ENCODE measurements at places on chromosomes 16 and 17.

DNA sequence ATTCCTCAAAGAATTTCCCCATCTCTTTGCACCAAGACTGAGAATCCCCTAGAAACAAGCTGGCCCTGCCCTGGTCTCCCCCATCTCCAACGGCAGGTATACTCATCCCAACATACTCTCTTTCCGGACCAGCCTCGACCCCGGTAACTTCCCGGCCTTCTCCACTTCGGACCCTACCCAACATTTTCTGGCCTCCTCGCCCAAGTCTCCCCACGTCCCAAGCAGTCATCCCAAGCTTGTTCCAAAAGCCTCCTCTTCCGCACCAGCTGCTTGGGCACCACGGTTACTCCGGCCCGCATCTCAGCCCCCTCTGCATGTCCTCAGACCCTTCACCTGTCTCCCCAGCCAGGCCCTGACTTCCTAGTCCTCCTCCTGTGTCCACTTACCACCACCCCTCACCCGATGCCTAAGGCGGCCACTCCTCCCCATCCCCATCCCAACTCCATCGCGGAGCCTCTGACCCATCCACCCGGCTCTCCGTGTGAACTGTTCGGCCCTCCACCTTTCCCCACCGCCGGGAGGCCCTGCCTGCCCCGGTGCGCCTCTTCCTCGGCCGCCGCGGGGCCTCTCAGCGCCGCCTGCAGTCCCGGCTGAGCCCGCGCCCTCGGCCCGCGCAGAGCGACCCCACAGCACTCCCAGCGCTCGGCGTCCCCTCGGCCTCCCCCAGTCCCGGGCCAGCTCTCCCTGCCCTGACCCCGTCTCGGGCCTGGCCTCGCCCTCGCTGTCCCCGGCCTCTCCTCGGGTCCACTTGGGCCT is 994 bp downstream of the PITPNA start:
- DNase-seq, result no peak

- DNase-seq, result no peak
These were observed 1.4 kb upstream of the CEP295NL start for GRCh38 chr17:78904371-78904770.

DNA sequence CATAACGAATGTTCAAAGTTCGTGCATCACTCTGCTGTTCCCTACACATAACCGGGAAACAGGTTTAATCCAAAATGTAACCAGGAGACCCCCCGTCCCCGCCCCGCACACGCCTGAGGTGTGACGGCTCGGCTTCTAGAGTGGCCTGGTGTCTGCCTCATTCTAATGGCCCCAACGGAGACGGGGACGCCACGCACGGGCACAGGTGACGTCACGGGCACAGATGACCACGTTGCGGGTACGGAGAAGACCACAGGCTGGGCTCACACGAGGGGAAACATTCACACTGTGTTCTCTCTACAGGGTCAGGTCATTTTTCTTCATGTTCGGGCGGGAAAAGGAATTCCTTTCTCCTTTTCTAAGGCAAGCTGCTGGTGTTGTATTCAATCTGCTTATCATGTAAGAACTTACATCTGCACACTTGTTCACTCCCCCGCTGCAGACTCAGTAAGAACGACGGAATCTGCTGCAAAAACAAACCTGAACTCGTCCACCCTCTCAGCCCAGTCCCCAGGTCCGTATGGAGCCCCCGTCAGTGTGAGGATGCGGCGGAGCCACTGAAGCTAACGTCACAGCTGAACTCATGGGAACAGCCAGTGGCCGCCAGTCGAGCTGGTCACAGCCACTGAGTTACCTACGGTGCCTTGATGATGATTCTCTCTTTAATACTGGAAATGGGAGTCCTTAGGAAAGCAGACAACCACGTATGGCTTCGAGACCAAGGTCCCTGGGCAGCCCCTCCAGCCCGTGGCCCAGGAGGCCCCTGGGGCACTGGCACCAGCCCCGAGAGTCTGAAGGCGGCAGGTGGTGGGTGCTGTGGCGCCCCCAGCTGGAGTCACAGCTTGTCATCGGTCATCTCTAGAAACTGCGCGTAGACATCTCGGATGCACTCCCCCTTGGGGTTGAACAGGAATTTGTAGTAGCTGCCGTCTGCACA is 32.9 kb downstream of the WDR45B start:
- DNase-seq, result no peak

DNA sequence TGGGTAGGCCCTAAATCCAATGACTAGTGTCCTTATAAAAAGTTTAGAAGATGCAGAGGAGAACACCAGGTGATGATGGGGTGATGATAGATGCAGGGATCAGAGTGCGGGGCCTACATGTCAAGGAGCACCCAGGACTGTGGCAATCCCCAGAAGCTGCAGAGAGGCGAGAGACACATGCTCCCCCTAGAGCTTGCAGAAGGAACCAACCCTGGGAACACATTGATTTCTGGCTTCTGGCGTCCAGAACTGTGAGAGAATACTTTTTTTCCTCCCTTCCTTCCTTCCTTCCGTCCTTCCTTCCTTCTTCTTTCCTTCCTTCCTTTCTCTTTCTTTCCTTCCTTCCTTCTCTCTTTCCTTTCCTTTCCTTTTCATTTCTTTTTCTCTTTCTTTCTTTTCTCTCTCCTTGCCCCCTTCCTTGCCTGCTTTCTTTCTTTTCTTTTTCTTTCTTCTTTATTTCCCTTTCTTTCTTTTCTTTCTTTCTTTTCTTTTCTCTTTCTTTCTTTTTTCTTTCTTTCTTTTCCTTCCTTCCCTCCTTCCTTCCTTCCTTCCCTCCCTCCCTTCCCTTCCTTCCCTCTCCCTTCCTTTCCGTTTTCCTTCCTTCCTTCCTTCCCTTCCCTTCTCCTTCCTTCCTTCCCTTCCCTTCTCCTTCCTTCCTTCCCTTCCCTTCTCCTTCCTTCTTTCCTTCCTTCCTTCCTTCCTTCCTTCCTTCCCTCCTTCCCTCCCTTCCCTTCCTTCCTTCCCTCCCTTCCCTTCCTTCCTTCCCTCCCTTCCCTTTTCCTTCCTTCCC is 134.3 kb downstream of the HAPSTR1 start:
- DNase-seq, result no peak

GRCh38 chr17:31537565-31538011 is 146.1 kb downstream of the RAB11FIP4 start:
- DNase-seq, result no peak

- no peak for DNase-seq
These were observed 29.6 kb upstream of the ASGR2 start for GRCh38 chr17:7144213-7144612.

DNA sequence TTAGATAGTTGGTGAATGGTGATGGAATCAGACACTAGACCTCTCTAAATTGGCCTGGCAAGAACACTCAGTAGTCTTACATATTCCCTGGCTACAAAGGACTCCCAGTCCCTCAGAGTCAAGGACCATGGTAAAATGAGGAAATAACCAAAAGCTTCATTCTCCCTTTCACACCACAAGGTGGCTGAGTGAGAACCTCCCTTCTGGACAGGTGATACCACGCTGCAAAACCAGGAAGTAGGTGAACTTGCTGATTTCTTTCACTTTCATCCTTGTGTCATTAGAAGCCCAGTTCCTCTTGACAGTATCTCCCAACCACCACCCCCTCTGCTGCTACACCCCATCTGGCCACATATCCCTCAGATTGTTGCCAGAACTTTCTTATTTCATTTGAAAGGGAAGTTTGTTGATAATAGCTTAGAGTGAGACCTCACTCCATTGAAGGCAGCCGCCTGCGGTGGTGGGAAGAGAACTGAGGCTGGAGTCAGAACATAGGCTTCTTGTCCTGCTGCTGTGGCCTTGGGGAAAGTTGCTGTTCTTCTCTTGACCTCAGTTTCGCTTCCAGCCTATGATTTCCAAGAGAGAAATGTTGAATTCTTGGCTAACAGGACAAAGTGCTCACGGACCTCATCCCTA is 290.6 kb upstream of the CCL2 start:
- DNase-seq, result no peak

DNA sequence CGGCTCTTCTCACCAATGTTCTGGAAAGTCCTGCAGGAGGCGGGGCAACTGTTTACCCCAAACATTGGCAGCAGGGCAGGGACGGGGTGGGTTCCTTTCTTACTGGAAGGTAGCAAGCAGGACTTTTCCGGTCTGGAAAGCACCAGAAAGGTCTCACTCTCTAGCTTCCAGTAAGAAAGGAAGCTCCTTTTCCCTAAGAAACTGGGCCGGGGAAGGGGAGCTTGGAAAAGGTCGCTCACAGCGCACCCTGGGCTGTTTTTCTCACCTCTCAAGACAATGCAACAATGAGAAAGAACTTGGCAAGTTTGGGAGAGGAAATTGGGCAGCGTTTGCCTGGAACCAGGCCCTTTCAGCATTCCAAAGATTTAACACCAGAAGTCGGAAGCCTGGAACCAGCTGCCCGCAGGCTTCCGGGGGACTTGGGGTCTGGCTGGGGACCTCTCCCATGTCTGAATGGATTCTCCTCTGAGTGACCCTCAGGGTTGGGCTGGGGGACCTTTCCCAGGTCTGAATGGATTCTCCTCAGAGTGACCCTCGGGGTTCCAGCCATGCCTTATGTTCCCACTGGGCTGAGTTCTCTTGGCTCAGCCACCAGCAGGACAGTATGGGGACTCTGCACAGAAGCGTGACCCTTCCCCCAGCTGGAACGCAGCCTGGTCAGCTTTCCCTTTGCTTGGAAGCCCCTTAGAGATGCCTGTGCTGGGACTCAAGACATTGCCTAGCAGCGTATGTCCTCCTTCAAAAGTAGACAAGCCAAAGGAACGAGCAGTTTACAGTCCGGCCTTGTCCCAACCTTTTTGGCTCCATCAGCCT is 166.5 kb upstream of the PLCG2 start:
- DNase-seq, result no peak

DNA sequence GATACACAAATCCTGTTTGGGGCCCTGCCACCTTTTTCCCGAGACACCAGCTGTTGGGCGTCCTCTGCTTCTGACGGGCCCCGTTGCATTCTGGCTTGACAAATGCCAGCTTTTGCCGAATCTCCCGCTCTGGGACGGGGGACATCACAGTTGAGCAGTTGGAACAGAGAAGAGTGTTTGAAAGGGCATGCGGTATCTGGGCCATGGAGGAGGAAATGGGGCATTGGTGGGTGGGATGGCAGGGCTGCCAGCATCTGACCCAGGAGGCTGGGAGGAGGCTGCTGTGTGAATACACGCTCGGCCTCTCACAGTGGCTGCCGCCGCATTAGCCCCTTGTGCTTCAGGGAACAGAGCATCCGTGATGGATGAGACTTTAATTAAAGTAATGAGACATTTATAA is 184.3 kb upstream of the TNRC6C start:
- DNase-seq, result no peak

DNA sequence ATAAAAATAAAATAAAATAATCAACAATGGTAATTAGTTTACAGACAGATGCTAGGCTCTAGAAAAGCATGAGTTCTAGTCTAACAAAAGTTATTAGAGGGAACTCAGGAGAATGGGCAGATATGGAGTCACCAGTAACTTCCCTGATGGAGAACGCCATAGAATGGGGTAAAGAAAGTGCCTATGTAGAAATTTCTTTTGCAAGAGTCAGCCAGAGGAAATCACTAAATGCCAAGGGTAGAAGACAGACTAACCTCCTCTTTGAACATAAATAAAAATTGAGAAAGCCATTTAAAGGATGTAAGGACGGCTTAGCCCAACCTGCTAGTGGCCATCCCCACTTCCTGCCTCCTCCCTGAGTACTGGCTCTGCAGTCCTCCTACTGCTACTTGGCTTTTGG is 141.6 kb downstream of the VPS53 start:
- no peak for DNase-seq

DNA sequence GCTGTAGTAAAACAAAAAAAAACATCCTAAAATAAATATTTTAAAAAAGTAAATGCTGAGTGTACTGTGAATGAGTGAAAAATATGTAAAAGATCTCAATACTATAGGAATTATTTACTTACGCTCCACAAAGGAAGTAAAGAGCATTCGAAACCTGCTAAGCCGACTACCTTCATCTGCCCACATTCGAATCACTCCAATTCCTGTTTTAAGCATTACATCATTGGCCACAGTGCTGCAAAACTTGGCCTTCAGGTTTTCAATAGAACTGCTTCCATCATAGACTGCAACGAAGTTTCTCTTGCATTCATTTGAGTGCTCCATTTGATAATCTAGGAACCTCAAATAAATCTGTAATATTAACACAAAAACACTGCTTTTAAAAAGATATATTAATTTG is 34.4 kb downstream of the NETO2 start:
- DNase-seq, result no peak
